ENCODE measurements at places on chromosomes 13 and 19.

DNA sequence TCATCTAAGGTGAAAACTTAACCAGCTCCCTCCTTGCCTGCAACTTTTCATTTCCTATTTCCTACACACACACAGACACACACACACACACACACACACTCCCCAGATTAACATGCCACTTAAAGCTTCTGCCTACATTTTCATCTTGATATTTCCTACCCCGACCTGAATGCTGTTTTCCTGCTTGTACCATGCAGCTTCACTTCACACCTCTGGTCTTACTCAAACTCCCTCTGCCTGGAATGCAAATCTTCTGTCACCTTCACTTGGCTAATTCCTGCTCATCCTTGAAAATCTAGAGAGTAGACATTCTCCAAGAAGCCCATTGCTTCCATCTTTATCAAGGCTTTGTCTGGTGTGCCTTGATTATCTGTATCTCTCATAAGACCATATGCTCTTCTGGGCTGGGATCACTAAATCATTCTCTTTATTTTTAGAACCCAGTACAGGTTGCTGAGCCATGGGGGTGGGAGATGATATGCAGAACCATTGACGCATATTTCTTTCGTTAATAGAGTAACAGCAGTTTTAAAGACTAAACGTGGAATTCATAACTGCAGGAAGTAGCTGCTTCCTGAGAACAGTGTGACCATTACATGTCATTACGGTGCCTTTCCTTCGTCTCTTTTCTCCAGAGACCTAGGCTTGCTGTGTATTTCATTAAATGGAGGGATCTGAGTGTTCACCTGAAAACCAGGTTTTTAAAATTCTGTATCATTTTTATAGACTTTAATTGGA lies 37.7 kb downstream of the CNMD start:
- DNase-seq = no peak

GRCh38 chr19:21593934-21594820 lies 88.8 kb downstream of the ZNF429 start:
- no peak for DNase-seq

DNA sequence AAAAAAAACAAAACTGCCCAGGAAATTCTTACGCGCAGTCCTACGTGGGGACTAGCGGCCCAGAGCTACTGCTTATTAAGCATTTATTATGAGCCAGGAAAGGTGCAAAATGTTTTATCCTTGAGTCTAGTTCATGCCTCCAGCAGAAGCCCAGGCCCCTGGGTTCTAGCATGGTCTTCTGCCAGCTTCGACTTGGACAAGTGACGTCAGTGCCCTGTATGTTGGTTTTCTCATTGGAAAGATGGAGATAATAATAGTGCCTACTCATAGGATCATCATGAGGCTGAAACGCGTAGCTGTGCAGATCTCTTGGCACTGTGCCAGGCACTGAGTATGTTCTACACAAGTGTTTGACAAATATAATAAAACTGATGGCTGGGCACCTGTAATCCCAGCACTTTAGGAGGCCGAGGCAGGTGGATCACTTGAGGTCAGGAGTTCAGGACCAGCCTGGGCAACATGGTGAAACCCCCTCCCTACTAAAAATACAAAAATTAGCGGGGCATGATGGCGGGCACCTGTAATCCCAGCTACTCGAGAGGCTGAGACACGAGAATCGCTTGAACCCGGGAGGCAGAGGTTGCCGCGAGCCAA lies 12.4 kb upstream of the SULT2B1 start:
- DNase-seq = peak; percentile 95

GRCh38 chr19:48085904-48086864 lies 24.4 kb downstream of the PLA2G4C start:
- no peak for DNase-seq

DNA sequence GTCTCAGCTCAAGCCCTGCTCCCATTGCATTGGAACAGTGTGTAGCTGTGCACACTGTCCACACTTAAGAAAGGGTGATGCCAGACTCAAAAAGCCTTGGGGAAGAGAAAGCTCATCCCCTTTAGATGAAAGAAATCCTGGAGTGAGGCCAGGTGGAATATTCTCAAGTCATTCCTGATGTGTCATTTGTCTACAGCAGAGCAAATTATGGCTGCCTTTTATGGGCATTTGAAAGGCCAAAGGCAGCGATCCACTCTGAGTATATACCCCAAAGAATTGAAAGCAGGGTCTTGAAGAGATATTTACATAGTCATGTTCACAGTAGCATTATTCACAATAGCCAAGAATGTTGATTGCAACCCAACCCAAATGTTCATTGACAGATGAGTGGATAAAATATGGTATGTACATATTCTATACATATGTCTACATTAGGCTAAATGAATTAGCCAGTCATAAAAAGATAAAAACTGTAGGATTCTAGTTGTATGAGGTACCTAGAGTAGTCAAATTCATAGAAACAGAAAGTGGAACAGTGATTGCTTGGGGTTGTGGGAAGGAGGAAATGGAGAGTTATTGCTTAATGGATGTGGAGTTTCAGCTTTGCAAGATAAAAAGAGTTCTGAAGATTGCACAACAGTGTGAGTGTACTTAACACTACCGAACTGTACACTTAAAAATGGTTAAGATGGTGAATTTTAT lies 214.9 kb downstream of the KCNRG start:
- no peak for DNase-seq

- DNase-seq = no peak
Measured at GRCh38 chr13:74166261-74167004, 32.2 kb upstream of the KLF12 start.

DNA sequence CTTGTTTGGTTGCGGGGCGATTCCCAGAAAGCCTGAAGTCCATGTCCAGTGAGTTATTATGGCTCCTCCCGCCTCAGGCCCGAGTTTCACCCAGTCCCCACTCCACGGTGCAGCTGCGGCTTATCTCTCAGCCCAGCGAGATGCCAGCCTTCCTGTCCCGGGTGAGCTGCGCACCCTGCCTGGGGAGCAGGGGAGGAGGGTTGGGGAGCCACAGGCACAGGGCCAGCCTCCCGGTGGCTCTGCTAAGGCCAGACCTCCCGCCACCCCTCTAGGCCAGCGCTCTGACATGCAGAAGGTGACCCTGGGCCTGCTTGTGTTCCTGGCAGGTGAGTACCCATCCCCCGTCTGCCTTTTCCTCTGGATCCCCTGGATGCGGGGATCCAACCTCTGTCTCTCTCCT lies 3.5 kb downstream of the FXYD3 start:
- DNase-seq = no peak

DNA sequence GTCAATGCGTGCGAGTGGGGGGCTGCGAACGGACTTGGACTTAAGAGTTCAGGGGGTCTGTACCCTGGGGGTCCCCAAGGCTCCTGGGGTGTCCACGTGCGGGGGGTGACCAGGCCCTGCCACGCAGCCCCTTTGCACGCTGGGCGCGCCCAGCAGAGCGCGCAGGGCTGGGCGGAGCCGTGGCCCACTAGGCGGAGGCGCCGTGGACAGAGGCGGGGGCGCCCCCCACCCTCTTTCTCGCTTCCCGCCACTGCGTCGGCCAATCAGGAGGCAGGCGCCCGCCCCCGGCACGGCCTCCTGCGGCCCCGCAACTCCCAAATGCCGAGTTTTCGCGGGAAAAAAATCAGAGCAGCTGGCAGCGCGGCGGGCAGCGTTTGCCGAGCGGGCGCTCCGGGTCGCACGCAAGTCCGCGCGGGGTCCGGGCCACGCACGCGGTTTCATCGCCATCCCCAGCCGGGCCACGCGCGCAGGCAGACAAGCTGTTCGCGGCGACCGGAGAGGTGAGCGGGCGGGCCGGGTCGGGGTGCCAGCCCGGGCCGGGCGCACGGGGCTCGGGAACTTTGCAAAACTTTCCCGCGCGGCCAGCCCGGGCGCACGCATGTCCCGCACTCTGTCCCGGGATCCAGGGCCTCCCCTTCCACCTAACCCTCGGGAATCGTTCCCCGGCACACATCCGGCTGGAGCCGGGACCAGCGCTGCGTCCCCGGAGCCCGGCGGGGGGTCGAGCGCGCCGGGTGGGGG lies at the start of gene UHRF1:
Gene UHRF1, plus strand, starts transcription at position 346 of the 741 bp plus-strand sequence. CDS start 1,385 bp downstream, outside the sequence.
- peak; percentile 77 for DNase-seq

GRCh38 chr13:52160506-52160905 lies 1.1 kb upstream of the NEK3 start:
- DNase-seq = no peak

GRCh38 chr13:97390941-97391600 lies 42.9 kb upstream of the RAP2A start:
- no peak for DNase-seq

- no peak for DNase-seq
Measured at GRCh38 chr13:112652512-112653070, 37.2 kb upstream of the ATP11A start.

- DNase-seq = no peak
Measured at GRCh38 chr13:95050800-95051615, 250.2 kb downstream of the ABCC4 start.

- DNase-seq = no peak
Measured at GRCh38 chr19:46241626-46242025, 12.1 kb downstream of the IGFL1 start.

DNA sequence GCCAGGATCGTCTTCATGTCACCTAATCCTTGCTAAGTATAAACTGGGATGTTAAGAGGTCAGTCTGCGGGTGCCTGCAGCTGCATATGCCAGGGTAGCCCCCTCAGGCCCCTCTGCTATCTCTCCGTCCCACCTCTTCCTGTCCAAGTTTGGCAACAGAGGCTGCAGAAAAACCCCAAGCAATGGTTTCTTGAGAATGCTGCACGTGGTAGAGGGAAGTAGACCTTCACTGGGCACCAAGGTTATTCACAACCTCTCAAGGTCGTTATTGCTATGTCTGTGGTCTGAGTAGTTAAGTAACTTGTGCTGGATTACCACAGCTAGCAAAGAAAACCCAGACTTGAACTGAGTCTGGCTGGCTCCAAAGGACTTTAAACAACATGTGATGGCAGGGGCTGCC lies 77.9 kb upstream of the XPO4 start:
- DNase-seq = no peak

DNA sequence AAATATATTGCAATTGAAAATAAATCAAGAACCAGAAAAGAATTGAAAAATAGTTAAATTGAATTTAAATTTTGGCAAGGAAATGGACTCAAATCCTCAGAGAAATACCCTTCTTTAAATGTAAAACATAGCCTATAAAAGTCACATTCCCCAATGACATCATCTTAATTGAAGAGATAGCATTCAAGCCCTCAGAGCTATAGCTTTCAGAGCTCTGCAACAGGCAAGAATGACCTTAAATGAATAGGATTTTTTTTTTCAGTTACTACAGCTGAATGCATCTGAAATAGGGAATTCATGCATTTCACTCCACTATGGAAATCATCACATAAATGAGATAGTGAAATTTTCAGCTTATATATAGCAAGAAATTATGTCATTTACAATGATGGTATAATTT lies 1049.0 kb downstream of the OLFM4 start:
- DNase-seq = no peak

DNA sequence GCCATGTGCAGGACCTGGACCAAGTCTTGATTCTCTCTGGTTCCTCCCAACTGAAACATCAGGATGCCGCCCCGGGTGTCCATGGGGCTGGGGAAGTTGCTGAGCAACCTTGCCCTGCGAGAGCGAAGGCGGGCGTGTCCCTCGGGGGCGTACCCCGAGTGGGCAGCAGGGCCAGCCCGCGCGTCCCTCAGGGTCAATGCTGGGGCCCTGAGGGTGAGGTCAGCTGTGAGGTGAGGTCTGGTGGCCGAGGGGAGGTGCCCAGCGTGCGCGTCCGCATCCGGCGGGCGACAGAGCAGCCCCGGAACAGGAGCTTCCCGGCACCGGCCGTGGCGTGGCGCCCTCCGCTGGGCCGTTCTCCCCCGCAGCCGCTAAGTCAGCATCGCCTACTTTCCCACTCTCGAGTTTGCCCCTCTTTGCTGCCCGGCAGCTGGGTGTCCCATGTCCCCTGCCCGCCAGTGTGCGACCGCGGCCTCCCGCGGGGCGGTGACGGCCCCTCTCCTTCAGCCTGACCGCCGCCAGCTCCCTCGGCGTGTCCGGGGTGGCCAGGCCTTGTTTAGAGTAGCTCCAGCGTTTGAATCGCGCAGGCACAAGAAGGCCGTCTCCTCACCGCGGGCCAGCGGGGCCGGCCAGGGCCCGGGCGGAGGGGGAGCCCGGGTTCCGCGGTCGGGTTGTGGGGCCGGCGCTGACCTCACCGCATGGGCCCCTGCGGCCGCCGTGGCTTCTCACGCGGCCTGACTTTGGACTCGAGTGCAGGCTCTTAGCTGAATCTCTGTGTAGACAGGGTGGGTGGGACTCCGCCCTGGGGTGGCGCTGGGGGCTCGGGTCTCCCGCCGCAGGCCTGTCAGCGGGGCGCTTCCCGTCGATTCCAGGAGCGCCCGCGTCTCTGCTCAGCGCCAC lies 33.0 kb downstream of the GJA3 start:
- DNase-seq = no peak

GRCh38 chr19:50358483-50359327 lies 6.7 kb downstream of the NAPSA start:
- peak; percentile 67 for DNase-seq

DNA sequence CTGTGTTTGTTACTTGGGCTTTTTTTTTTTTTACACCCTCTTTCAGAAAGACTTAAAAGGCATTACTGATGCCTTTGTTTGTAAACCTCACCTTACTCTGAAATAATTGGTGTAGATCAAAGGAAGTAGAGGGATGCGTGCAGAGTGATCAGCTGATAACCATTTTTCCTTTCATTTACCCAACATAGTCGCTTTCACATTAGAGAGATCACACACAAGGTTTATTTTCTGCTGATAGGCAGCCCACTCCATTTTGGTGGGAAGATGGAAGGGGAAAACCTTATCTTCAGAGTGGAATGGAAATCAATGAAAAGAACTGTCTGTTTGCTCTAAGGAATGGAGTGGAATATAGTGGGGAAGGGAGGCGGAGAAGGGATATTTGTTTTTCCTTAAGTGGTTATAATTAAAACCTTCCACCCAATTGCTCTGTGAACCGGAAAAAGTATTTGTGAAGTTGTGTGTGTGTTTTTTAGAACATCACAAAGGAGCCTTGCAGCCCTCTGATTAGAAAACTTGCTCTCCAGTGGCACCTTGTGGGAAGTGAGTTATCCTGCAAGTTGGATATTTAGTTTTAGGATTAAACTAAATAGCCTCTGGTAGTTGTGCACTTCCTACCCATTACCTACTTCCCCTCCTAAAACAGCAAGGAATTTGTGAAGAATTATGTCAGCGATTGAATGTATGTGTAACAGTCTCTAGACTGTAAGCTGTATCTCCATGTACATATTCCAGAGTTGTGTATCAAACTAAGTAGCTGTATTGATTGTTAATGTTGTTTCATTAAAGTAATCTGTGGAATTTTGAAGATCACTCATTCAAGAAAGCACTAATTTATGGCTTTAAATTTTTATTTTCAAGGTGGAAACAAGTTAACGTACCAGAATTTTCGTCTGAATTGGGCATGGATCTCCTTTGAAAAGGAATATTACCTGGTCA lies 76.8 kb downstream of the FREM2 start:
- peak; percentile 25 for DNase-seq

DNA sequence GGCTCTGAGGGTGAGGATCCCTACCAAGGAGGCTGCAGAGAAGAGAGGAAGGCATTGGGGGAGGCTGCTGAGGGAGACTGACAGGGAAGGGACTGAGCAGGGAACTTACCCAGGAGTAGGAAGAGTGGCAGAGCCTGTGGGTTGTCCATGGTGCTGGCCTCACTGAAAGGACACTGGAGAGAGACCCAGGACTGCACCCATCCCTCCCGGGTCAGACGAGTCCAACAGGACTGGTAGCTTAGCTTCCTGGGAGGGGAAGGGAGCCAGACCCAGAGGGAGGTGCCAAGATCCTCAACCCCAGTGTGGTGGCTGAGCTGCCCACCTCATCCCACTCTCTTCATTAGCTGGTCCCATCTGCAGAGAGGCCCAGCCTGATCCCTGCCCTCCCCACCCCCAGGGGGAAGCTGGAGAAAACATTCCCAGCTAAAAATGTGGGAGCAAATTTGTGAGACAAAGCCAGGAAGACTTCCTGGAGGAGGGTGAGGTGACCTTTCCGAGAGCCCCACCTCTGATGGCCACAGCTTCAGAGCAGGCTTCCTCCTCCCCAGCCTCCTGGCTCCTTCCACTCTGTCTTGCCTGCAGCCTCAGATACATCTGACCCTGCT lies at the start of gene VSIG10L:
Gene VSIG10L, minus strand, starts transcription at position 164 of the 605 bp plus-strand sequence. Its CDS starts 15 bp downstream, at position 149.
- DNase-seq = no peak
